Activated CD8-positive, alpha-beta T cell treated with anti-CD3 and anti-CD28 coated beads, Interleukin-2, amount 10 ng/mL, durations not matched to agents 7 days and 5 days (primary cell): ENCODE measurements at places on chromosomes 7 and 10. TPM values are rescaled to one million over a fixed set of nuclear protein-coding genes. Genes with fewer than 3 reads are reported as not detected.
A peak's percentile ranks its signal among the peaks of the same experiment; 100 is the strongest.

DNA sequence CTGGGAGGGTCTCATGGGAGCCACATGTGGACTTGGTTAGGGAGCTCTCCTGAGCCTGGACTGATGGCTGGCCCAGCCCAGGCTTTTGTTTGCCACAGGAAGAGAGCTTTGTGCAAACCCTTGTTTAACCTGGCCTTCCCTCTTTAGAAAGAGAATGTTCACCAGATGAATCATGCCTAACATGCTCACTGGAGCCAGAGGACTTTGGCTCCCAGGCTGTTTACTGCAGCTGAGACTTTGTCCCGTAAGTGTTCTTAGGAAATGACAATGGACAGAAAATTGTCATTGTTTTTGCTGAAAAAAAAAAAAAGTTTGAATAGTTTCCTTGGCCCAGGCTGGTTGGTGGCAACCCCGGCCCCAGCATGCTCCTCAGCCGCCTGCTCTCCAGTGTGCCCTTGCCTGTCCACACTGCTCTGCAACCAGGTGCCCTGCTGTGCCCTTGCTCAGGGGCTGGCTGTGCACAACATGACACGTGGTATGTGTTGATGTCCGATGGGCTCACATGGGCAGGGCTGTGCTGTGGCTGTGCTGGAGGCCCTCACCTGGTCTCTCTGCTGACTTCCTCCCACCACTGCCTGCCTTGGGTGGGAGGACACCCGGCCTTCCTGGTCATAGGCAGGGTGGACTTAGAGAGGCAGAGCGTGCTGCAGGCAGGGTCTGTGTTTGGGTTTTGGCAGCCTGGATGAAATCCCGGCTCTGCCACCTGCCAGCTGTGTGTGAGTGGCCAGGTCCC lies 215.3 kb upstream of the ZNF32 start:
- no peak for DNase-seq

DNA sequence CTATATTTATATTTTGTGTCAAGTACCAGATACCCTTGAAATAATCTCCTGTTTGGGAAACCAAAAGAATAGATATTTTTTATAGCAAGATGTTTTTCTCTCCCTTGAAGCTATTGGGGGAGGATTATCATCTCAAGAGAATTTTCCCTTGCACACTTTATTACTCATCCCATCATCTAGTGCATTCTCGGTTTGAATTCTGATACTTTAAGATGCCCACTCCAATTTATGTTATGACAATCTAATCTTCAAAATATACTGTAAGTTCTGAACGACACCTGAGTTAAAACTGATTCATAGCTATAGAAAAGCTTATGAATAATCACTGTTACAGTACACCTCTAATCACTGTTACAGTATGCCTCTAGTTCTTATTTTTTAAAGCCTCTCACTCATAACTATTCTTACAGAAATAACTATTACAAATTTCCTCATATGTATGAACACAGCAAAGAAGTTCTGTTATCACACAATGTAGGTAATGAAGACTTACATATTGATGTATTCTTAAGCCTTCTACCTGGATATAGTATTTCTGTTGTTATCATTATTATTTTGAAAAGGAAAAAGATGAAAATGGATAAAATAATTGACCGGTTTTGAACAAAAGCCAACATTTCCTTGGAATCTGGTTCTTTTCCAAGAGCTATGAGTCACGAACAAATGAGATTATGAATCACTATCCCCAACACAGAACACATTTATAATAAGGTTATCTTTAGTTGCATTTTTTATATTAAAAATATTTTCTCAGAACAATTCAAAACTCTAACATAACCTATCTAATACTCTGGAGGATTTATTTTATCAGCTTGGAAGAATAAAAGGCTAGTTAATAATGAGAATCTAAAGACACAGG lies 72.3 kb upstream of the FAM13C start:
- no peak for DNase-seq

Gene OPALIN
- not detected for total RNA-seq

DNA sequence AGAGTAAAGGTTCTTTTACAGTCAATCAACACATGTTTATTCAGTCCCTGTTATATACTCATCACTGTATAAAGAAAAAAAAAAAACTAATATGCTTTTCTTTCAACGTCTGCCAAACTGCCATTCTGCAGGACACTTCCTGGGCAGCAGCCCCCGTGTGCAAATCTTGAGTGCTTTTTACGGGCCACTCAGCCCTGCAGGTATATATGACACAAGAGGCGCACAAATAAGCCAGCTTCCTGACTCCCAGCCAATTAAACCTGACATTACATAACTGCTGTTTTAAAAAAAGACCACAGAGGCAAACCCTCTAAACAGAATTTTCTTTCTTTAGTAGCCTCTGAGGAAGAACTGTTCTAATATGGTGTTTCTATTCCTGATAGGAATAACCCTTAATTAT lies 263.0 kb upstream of the NEBL start:
- DNase-seq: no peak

DNA sequence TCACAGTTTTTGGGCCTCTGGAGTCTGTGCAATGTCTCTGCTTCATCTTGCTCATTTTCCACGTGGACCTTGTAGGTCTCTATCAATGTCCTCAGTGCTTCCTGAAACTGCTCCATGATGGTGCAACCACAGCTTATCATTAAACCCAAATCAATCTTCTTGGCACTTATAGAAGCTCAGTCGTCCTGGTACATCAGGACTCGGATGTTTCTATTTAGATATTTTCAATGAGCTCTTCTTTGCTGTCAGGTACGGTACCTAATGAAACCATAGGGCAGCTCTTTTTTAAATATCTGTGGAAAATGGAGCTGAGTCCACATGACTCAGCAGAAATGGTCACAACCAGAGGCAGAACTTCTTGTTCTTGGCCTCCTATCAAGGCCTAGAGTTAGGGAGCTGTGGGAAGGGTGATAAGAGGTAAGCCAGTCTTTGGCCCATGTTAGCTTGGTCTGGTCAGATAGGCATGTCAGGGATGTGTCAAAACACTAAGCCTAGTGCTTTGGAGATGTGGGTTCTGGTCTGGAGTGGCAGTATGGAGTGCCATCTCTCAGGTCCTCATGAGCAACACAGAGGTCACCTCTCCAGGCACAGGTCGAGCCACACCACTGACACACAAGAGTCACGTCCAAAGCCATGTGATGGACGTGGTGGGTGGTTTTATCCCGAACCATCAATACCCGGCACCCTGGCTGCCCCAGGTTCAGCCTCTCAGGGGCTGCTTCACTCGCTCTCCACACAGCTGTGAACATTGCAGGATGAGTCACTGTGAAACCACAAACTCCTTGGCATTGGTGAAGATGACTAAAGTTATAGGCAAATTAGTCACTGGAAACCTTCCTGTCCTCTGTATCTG lies 87.0 kb downstream of the TBXAS1 start:
- DNase-seq: peak; percentile 62

DNA sequence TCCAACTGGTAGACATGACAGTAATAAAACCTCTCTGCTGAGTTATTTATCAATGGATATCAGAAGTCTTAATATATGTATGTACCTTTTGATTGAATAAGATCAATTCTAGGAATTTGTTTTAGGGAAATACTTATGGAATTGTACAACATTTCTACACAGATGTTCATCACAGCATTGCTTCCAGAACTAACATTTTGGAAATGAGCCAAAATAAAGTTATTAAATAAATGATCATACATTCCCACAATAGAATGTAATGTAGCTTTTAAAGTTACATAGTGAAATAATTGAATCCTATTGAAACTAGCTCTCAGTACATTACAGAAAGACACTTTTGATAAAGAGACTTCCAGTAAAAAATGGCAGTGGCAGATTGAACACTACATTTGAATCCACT lies 481.6 kb upstream of the LRRN3 start:
- DNase-seq: no peak

Gene ZKSCAN1
- 54.5 TPM for total RNA-seq

DNA sequence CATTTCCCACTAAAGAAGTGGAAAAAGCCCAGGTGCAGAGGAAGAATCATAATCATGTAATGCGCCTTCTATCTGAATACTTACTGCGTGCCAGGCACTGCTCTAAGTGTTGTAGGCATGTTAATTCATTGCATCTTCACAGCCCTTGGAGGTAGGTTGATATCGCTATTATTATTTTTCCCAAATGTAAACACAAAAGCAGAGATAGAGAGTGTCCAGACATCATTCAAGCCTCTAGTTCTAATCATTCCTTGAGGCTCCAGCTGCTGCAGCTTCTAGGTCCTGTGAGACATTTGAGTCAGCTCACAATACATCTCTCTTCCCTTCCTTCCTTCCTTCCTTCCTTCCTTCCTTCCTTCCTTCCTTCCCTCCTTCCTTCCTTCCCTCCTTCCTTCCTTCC lies 25.0 kb downstream of the GALNTL5 start:
- DNase-seq: no peak

Gene UBE2D4
- 6.8 TPM for total RNA-seq

Gene HNRNPF
- 512 TPM for total RNA-seq

GRCh38 chr10:97500297-97500575 lies 1.5 kb downstream of the UBTD1 start:
- no peak for DNase-seq

GRCh38 chr7:16743236-16743635 lies 10.3 kb upstream of the TSPAN13 start:
- no peak for DNase-seq

- DNase-seq: no peak
These were observed at the start of gene TMEM139 for GRCh38 chr7:143284591-143285469. Gene TMEM139, plus strand, starts transcription at chr7:143284958. Its CDS starts 1,000 bp downstream, at chr7:143285958.

Gene APBB1IP
- 76.0 TPM for total RNA-seq

Gene ELFN1
- total RNA-seq: not detected

Gene PPRC1
- 56.5 TPM for total RNA-seq

DNA sequence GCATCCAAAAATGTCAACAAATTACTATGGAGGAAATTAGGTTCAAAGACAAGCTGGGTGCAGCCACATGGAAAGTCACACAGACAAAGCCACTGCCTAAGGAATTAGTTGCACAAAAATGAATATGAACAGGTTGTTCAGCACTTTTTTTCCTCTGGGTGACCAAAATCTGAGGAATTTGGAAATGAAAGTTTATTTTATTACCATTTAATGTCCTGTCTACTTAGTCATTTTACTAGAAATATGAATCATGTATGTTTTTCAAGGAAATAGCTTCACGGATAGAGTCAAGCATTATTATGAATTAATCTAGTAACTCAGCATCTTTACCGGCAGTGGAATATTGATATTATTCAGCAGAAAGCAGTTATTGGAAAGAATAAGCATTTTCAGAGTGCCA lies 106.3 kb downstream of the ANK3 start:
- no peak for DNase-seq

GRCh38 chr10:124686707-124687376 lies 57.3 kb downstream of the FAM53B start:
- no peak for DNase-seq

Gene LUC7L2
- total RNA-seq: 126 TPM

Gene EMX2
- not detected for total RNA-seq

Gene ZNF277
- total RNA-seq: 15.6 TPM

GRCh38 chr7:76393116-76394031 lies 16.1 kb downstream of the SSC4D start:
- peak; percentile 92 for DNase-seq

DNA sequence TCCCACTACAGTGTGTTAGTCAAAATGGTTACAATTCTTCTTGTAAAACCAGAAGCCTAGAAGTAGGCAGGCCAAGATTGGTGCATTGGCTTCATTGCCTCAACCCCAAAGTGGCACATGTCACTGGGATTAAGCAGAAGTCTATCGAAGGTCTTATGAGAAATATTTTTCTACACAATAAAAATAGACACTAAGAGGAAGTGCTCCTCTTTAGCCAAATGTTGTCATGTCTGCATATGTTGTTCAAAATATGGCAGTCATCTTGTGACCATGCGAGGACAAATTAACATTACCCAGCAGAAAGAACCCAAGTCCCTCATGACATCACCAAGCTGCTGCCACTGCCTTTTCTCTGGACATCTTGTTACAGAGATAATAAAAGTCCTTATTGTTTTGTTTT lies 6.3 kb upstream of the NSMCE4A start:
- no peak for DNase-seq

DNA sequence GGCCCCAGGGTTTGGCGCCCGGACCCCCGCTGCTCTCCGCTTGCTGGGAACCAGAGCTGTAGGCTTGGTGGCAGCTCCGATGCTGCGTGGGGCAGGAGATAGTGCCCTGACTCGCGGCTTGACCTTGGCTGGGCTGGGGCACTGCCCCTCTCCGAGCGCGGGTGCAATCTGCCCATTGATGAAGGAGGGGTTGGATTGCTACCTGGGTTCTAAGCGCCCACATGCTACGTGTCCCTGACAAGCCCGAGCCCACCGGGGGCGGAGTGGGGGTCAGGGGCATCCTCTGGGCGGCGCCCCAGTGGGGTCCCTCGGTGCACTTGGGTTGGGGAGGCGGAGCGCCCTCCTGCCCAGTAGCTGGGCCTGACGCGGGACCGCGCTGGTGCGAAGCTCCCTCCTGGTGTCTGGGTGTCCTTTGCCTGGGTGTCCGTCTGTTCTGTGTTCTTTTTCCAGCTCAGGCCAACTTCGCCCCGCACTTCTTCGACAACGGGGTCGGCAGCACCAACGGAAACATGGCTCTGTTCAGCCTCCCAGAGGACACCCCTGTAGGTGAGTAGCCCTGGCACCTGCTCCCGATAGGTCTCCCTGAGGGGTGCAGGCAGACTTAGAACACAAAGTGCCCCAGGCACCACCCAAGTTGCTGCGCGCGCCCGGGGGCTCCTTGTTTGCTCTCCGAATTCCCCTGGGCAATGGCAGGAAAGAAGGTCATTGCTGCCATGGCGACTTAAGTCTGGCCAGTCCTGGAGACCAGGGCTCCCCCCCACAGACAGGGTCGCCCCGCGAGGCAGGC lies 900 bp downstream of the CDHR1 start:
- no peak for DNase-seq

Gene SFXN4
- 35.0 TPM for total RNA-seq

GRCh38 chr10:112532189-112532588 lies 85.2 kb downstream of the VTI1A start:
- peak; percentile 28 for DNase-seq

DNA sequence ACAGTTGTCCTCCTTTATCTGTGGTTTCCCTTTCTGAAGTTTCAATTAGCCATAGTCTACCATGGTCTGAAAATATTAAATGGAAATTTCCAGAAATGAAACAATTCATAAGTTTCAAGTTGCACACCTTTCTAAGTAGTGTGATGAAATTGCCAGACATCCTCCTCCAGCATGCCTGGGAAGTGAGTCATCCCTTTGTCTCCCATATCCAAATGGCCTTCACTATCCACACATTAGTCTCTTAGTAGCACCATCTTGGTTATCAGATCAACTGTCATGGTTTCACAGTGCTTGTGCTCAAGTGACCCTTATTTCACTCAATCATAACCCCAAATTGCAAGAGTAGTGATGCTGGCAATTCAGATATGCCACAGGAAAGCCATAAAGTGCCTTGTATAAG lies 83.4 kb upstream of the PPP1R9A start:
- no peak for DNase-seq

DNA sequence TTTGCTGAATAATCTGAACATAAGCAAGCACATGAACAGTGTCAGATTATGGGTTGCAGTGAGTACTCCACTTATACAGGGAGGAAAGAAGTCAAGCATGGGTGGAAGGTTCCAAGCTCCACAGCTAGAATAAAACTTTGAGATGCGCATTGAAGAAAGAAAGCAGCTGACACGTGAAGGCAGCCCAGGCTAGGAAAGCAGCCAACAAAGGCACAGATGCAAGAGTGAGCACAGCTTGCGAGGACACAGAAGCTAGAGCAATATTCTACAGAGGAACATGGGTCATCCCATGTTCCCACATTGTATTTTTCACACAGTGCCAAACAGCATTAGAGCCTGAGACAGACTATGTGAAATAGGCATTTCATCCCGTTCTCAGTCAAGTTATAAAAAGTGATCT lies 194.6 kb upstream of the TBX20 start:
- no peak for DNase-seq

- no peak for DNase-seq
These were observed 23.5 kb downstream of the NACAD start for GRCh38 chr7:45065031-45065995.

Gene AEBP1
- total RNA-seq: 15.7 TPM

- DNase-seq: no peak
These were observed 34.5 kb downstream of the SMURF1 start for GRCh38 chr7:99109108-99110051.

Gene TMEM225B
- 1.2 TPM for total RNA-seq
